Activated CD4-positive, CD25-positive, alpha-beta regulatory T cell (primary cell): ENCODE measurements at places on chromosomes 2 and 18.

DNA sequence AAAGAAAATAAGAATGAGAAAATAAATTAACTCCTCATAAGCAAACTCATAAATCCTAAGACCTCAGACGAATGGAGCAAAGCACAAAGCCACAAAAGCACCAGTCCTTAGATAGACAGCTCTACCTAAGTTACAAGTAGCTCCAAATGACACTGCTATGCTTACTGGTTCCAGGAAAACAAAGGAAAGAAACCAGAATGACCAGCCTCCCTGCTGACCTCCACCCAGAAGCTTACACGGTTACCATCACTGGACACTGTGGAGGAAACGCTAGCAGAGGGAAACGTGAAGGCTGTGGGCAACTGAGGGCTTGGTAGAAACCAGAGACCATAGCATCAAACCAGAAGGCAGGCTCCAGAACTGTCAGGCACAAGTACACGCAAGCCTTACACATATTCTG, 67.8 kb downstream of the STK39 start:
- no peak for DNase-seq

DNA sequence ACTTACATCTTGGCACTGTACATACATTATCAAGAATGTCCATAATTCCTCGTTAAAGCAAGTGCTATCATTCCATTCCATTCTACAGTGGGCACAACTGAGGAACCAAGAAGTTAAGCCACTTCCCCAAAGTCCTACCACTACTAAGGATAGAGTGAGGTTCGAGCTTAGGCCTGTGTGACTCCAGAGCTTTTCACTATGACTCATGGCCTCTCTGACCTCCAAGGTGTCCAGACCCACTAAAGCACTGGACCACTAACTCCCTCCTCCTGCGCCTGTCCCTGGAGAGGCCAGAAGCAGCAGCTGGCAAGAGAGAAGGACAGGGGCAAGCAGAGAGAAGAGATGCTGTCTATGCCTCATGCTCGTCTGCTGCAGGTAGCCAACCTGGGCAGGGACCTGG, 117.0 kb downstream of the ZBTB7C start:
- no peak for DNase-seq

- no peak for DNase-seq
Measured at GRCh38 chr18:58481321-58482180, 147.3 kb downstream of the ALPK2 start.

GRCh38 chr2:228987441-228988155, 283.5 kb downstream of the PID1 start:
- no peak for DNase-seq

- no peak for DNase-seq
Measured at GRCh38 chr18:3281456-3282400, 19.8 kb downstream of the MYL12B start.

GRCh38 chr2:239159476-239159911, 241.3 kb downstream of the HDAC4 start:
- DNase-seq = no peak

GRCh38 chr18:23453680-23454058, 582 bp downstream of the RIOK3 start:
- no peak for DNase-seq

GRCh38 chr2:69966496-69966895, 5.1 kb upstream of the ASPRV1 start:
- no peak for DNase-seq

GRCh38 chr2:141029428-141030078, 1101.3 kb downstream of the LRP1B start:
- DNase-seq = no peak

DNA sequence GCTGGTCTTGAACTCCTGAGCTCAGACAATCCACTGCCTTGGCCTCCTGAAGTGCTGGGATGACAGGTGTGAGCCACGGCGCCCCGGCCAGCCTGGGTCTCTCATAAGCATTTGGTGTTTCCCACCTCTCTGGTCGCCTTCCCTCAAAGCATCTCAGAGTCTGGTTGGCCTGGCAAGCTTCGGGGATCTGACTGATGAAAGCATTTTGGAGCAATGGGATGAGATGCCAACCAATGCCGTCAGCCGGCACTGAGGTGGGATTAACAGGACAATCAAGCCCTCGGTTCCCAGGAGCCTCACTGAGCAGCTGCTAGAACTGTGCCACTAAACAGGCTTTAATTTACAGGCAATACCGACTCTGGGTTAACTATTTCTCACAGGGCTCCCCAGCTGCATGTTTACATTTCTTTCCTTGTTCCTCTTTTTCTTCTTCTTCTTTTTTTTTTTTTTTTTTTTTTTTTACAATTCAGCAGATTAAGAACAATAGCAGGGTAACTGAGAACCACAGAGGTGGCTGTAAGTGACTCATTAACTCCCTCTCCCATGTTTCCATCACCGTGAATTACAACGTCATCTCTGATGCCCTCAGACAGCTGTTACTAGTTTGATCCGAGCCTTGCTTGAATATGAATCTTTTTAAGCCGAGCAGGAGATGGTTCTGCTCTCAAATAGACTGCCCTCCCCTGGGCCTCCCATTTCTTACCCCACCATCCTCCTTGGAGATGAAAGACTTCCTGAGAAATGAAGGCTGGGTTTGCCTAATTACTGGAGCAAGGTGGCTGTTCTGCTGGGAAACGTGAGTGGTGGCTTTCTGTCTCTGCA, 37.9 kb downstream of the ODC1 start:
- DNase-seq = no peak

- no peak for DNase-seq
Measured at GRCh38 chr2:165313509-165313908, 74.3 kb downstream of the SCN2A start.

- DNase-seq = no peak
Measured at GRCh38 chr2:168086851-168087250, 160.5 kb downstream of the STK39 start.

GRCh38 chr2:161352719-161353118, 44.5 kb downstream of the PSMD14 start:
- no peak for DNase-seq

DNA sequence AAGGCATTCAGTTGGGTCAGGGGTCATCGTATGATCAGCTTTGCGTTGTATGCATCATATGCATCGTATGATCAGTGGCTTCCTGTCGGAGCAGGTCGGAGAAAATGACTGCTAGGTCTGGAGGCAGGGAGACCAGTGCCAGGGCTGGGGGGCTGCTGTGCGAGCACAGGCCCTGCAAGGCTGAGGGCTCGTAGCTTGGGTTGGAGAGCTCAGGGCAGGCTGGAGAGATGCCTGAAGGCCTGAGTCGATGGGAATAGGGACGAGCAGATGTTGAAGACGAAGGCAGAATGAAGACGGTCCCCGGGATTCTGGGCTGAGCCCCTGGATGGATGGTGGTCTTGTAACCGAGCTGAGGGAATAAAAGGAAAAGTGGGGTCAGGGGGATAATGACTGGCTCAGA, 25.3 kb upstream of the ACKR3 start:
- no peak for DNase-seq

- DNase-seq = peak; percentile 69
Measured at GRCh38 chr2:28449488-28450395, 46.1 kb upstream of the PLB1 start.

DNA sequence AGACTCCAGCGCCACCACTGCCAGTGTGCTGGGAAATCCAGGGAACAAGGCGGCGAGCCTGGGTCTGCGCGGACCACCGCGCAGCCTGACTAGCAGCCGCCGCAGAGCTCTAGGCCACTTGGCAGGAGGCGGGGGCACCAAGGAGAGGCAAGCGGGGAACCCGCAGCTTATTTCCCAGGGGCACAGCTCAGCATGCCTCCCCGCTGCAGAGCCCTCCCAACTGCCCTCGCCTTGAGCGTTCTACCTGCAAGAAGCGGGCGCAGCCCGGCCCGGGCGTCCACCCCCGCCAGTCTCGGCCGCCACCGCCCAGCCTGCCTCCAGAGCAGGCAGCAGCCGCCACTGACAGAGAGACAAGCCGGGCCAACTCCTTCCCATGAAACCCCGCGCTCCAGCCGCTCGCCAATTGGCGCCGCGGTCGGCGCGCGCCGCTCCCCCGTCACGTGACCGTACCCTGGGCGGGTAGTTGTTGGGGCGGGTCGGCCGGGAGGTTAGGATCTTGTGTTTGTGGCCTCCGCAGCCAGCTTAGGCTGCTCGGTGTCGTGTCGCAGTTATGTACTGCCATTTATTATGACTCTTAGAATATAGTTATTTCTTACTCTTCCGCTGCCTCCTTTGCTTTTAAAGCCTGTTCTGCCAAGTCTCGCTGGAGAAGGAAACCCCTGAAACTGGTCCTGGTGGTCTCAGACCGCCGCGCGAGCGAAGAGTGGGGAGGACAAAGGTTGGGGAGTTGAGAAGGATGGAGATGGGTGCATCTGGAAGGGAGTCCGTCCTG, at the start of gene LNPK:
LNPK (minus strand) TSS at position 352 of the 772 bp plus-strand sequence. CDS start 6,683 bp downstream, outside the sequence.
- DNase-seq = peak; percentile 77

DNA sequence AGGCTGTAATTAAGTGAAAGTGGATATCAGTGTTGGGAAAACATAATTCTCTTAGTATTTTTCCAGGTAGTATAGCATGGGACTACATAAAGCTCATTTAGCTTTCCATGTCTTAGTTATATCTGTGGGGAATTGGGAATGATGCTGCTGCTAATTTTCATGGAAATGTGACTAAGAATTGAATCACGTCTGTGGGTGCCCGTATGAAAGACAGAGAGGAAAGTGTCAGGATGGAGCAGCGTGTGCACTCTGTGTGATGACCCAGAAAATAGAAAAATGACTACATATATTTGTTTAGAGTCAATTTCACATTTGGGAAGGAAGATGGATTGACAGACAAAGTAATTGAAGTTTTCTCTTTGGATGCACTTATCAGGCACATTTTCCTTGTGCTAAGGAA, 212.1 kb downstream of the PTPRM start:
- no peak for DNase-seq

DNA sequence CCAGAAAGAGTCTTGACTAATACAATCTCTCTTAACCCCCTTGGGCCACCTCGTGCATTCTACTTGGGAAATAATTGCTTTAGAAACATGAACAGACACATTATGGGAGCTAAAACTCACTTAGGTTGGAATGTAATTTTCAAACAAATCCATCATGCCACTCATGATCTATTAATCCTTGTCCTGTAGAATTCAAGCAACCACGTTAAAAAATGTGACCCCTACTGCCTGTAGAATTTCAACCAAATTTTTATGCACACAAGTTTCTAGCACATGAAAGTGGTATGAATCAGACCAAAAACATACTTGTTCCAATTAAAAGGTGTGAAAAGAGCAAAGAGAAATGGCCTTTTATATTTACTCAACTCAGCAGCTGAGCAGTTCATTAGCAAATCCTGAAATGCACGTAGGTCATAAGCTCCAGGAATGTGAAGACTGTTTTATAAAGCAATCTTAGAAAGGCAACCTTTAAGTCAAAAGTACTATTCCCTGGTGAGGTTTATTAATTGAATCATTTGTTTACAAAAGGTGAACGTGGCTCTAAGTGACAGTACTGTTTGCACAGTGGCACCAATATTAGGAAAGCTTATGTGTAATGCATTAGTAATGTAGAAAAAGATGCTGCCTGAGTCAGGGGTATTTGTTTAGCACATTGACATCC, 459.4 kb upstream of the UBE2E3 start:
- no peak for DNase-seq

DNA sequence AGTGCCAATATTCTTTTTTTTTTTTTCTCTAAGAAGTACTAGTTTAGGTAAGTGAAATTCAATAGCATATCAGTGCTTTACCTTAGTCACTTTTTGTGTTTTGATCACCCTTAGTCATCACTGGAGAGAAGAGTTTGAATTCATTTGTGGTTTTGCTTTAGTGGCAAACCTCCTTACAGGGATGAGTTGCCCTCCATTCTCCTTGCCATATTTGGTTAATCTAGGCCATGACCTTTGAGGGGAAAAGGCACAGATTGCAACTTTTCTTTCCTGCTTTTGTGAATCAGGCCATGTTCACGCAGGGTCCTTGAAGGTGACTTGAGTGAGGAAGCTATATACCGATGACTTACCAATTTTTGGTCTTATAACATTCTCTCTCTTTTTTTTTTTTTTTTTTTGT, 34.4 kb downstream of the PLEKHA3 start:
- no peak for DNase-seq

- DNase-seq = no peak
Measured at GRCh38 chr2:7866104-7866503, 815.8 kb upstream of the ID2 start.

- no peak for DNase-seq
Measured at GRCh38 chr2:98078701-98079100, 8.3 kb upstream of the VWA3B start.

- DNase-seq = no peak
Measured at GRCh38 chr18:30280861-30281470, 761.6 kb downstream of the DSC3 start.

- no peak for DNase-seq
Measured at GRCh38 chr2:160343404-160343803, 143.3 kb upstream of the ITGB6 start.

GRCh38 chr2:168744844-168745243, 57.6 kb upstream of the NOSTRIN start:
- DNase-seq = no peak

GRCh38 chr2:108813732-108814131, 27.2 kb downstream of the CCDC138 start:
- no peak for DNase-seq

DNA sequence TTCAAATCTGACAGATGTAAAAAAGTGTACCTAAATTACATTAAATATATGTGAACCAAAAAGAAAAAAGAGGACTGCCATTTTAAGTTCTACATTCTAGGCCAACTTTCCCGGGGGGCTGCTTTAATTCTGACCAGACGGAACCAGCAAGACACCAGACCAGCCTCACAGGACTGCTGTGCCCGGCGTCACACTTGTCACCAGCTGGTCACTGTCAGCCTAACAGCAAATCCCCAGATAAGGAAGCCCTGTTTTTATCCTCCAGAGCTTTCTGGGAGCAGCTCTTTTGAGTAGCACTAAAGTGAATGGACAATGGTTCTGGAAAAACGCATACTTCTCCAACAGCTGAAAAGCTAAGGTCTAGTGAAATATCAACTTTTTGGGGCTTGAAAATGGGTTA, 35.6 kb downstream of the CYB5A start:
- no peak for DNase-seq

DNA sequence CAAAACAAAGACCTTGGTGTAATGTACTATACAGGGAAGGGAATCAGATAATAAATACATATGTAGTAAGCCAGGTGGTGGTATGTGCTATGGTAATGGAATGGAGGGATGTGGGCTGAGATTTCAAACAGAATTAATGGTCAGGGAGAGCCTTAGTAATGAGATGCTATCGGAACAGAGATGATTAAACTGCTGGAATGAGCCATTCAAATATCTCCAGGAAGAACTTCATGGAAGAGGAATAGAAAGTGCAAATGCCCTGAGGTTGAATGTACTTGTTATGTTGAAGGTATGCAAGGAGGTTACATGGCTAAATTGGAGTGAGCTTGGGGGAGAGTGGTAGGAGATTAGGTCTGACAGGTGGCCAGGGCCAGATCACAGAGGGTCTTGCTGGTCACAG, 5.1 kb downstream of the SERPINB11 start:
- DNase-seq = no peak

DNA sequence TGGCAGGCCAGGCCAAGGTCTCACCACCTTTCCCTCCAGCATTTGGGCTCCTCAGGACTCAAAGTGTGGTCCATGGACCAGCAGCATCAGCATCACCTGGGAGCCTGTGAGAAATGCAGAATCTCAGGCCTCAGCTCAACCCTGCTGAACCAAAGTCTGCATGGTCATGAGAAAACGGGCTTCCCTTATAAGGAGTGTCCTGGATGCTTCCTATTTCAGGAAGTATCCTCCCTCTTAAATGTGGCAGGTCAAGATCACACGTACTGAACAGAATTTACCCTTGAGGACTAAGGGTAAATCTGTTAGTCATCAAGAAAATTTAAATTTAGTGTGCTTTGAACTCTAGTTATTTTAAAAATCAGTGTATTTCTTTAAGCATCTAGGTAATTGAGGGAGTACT, 11.8 kb downstream of the CD8A start:
- DNase-seq = no peak
